ENCODE measurements at places on chromosomes 2 and 18.

GRCh38 chr2:120935339-120936313 lies 200.0 kb downstream of the GLI2 start:
- DNase-seq = peak; percentile 61

DNA sequence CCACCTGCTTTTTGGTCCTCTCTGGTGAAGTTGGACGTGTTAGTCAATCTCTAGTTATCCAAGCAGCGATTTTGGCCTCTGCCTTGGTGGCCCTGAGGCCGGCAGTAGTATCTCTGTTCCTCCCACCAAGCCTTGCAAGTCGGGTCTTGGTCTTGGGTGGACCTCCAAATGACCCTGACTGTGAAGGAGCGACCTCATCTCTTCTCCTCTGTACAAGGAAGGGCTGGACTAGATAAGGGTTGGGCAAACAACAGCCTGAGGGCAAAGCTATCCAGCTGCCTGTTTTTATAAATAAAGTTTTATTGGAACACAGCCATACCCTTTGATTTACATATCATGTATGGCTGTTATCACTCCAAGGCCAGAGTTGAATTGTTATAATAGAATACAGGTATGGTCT lies 74.6 kb upstream of the FOSL2 start:
- no peak for DNase-seq

DNA sequence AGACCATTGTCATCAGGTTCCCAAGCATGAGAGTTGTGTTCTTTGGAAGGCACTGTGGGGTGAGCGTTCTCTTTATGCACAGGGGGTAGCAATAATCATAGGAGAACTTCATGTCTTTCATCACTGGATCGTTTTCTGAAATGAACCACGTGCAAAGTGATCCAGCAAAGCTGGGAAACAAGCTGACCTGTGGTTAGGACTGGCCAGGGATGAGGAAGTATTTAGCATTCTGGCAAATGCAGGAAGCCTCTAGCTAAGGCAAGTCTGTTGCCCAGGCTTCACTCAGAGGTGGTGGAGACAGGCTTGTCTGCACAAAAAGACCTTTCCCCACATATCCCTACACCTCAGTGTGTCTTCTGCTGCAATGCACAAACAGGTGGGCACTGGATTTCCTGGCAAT lies 58.6 kb downstream of the MMADHC start:
- no peak for DNase-seq

- no peak for DNase-seq
These were observed 133.9 kb downstream of the MTCL1 start for GRCh38 chr18:8839281-8839680.

- no peak for DNase-seq
These were observed 20.6 kb upstream of the SPTBN1 start for GRCh38 chr2:54435325-54436226.

DNA sequence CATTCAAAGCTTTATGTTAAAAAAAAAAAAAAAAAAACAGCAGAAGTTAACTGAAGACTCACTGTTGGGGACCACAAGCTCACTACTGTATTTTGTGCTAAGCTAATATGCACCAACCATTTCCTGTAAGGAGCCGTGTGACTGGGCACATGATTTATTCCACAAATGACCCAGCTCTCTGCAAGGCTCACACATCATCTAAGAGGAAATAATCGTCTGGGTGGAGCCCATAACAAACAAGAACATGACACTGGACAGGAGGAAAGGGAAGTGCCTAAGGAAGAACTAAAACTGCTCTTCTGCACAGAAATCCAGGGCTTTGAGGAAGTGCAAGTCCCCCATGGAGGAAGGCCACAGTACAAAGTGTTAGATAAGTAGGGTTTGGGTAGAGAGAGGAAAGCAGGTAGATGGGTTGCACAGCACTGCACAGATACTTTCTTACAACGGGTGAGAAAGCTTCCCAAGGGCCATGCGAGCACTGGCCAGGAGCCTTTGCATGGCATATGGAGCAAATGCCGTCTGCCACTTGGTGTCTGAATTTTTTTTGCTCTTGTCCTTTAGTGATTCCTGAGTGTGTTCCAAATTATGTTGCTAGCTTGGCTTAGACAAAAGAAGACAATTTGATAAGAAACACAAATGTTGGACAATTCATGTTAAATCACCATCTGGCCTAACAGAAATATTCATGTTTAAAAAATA lies 24.4 kb downstream of the NFE2L2 start:
- DNase-seq = no peak

GRCh38 chr2:156574112-156574511 lies 137.9 kb downstream of the GPD2 start:
- DNase-seq = no peak

Measured in RWPE1 (cell line).